Fibroblast of skin of back (primary cell): ENCODE measurements at places on chromosomes 11 and 22.
A peak's percentile ranks its signal among the peaks of the same experiment; 100 is the strongest.

GRCh38 chr11:126871792-126872191 lies 128.8 kb downstream of the KIRREL3 start:
- no peak for DNase-seq

DNA sequence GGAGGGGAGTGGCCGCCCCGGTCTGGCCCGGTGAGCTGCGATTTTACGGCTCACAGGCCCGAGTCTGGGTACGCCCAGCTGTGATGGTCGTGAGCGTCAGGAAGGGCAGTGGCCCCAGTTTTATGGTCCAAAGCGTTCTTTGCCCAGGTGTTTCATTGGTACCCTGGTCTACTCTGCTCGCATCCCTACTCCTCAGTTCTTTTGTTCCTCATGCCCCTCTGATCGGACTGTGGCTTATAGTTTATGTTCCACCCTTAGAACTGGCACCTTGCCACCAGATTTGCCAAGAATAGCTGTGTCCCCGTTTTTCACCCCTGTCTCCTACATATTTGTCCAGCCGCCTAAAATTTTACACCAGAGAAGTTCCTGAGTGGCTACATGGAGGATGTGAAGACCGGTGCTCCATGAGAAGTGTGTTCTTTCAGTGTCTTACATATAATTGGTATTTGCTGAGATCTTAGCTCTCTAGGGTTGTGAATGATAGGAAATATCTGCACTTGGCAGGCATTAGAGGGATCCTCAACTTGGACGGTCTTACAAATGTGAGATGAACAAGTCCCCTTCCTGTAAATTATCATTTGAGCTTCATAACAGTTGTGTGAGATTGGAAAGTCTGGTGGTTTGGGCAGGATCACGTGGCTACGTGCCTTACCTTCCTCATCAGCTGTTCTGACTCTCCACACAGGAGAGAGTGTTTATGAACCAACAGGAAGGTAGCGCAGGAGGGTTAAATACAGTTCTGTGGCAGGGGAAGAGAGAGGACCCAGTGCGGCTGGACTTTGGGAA lies 1.1 kb downstream of the PANX1 start:
- peak; percentile 34 for DNase-seq

DNA sequence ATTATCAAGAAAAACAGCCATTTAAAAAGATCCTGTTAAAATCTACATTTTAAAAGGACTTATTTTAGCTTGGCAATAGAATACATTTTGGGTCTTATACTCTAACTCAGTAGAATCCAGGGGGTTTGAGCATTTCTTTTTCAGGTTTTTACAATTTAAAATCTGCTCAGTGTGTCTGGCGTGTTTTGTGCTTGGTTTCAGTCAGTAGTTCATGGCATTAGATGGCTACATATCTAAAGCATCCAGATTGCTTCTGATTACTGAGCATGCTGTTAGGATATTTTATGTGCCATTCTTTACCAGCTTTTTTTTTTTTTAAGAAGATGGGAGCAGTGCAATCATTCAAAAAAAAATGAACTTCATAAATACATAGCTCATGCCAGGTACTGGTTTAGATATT lies 566.1 kb upstream of the LARGE1 start:
- DNase-seq = no peak

DNA sequence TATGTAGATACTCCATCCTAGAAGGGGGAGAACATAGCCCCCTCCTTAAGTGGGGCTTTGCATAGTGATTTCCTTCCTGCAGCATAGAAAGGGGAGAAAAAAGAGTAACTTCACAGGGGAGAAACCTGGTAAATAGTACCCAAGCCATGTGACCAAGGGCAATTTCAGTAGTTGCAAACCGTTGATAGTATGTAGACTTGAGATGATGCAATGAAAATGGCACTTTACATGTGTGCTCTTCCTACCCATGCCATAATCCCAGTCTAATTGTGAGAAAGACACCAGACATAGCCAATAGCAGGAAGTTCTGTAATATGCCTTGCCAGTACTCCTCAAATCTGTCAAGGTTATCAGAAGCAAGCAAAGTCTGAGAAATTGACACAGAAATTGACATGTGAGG lies 104.1 kb downstream of the NCAM1 start:
- no peak for DNase-seq

GRCh38 chr11:123020968-123021367 lies 39.3 kb upstream of the BSX start:
- peak; percentile 50 for DNase-seq

DNA sequence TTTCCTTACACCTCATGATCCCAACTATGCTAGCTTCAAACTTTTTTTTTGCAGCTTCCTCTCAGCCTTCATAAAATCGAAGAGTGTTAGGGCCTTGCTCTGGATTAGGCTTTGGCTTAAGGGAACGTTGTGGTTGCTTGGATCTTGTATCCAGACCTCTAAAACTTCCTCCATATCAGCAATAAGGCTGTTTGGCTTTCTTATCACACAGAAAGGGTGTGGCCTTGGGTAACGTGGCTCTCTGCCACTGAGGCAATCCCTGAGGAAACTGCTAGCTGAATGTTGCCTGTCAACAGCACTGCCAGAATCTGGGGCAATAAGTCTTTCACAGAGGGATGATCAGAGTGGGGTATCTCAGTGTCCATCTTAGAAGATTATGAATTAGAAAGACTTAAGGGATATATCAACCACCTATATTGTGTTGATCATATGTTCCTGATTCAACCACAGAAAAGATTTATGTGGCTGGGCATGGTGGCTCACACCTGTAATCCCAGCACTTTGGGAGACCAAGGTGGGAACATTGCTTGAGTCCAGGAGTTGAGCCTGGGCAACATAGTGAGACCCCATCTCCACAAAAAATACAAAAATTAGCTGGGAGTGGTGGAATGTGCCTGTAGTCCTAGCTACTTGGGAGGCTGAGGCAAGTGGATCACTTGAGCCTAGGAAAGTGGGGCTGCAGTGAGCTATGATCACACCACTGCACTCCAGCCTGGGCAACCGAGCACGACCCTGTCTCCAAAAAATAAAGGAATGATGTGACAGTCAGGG lies 12.5 kb upstream of the CUL5 start:
- no peak for DNase-seq

GRCh38 chr11:119977561-119977860 lies 160.4 kb downstream of the TRIM29 start:
- DNase-seq = no peak

GRCh38 chr11:116688202-116688540 lies 84.6 kb downstream of the BUD13 start:
- DNase-seq = no peak

DNA sequence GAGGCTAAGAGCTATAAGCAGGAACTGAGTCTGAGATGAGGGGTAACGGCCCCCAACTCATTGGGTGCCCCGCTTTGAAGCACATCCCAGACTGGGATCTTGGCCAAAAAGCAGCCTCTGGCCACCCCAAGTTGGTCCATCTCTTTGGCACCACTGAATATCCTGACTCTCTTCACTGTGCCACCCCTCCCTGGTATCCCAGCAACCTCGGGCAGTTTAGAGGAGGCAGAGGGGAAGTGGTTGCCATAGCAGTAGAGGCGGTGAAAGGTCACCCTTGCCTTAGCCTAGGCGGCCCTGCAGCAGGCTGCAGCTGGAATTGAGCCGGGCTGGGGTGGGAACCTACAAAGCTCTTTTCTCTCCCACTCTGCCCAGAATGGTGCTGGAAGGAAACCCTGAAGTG lies 1.1 kb downstream of the PELI3 start:
- DNase-seq = no peak

DNA sequence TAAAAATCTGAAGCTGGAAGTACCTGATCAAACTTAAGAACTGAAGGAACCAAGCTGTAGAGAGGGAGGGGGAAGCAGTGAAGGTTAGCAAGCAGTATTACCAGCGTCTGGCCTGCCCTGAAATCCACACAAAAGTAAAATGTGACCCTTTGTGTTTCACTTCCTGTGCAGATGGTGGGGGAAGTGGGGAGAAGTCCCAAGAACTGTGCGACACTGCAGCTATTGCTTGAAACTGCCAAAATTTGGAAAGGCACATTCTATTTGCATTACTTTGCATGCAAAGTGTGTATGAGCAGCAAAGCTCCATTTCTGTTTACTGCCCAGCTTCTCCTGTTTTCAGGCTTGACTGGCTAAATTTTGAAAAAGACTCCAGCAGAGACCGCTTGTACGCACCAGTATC lies 72.1 kb upstream of the BMAL1 start:
- no peak for DNase-seq

GRCh38 chr22:39384750-39385480 lies 14.7 kb upstream of the TAB1 start:
- peak; percentile 36 for DNase-seq

DNA sequence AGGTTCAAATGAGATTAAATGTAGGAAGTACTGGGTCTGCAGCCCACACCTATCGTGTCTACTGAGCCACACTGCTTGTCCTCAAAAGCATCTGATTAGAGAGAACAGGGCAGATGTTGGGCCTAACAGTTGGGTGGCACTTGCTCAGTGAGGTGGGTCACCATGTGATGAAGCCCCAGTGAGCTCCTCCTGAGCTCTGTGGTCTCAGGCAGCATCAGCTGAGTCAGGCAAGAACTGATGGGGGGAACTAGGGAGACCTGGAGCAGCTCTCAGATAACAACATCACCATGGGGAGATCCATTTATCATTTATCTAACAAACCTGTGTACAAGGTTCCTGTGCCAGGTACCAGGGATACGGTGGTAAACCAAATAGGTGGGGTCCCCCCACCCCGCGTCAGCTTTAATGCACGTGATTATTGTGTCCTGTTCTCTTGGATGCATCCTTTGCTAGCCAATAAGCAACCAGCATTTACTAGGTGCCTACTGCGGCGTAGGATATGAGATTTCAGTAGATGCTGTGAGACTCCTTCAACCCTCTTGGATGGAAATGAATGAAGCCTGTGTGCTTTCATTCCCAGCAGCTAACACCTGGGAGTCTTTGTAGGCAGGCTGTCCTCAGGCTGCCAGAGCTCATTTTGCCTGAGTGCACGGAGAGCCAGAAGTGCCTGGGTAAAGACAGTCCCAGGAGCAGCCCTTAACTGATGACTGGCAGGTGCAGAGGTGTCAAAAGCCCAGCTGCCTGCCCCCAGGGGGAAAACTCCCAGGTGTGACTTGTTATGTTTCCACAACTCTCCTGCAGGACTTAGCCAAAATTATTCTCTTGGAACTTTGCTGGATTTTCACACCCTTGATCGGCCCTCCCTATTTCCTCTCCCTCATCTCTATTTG lies 73.6 kb upstream of the NARS2 start:
- no peak for DNase-seq

DNA sequence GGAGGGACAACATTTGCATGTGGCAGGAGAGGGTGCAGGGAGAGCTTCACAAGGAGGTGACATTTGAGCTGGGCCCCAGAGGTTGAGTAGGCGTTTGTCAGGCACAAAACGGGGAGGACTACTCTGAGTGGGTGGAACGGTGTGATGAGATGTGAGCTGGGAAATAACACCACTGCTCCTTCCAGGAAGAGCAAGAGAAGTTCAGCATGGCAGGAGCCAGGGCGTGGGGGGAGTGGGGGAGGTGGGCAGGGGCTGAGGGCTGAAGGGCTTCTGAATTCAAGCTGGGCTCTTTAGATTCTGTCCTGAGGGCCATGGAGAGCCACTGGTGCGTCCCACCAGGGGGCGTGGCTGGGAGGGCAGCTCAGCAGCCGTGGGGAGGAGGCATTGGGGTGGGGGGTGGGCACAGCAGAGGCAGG lies 54.2 kb downstream of the OTOG start:
- DNase-seq = no peak

DNA sequence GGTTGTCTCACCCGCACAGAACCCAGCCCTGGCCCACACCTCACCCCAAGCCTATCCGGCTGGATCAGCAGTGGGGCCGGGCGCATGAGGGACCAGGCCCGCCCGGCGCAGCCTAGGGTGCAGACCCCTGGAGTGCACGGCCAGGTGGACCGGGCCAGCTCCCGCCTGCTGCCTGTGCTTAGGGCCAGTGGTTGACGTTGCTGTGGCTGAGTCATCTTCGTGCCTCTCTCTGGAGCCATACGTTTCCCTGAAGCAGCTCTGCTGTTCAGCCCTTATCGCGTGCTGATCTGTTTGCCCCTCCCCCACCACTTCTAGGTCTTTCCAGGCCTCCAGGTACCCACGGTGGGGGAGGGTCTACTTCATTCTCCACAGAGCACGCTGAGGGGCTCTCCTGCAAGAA lies 39.5 kb downstream of the CDKN1C start:
- no peak for DNase-seq

DNA sequence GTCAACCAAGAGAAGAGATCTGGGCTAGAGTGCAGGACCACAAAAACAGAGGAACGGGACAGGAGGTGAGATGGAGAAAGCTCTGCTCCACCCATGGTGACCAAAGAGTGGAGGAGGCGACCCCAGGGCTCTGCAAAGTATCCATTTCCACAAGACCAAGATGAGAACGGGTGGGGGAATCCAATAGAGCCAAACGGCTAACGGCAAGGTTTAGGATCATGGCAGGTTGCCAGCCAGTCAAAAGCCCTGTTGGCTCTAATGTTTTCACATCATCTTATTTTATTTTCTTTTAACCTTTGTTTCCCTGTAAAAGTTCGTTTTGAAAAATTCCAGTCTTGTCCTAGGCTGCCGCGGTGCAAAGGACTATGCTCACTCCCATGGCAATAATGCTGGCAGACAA lies 52.1 kb upstream of the CHST1 start:
- no peak for DNase-seq

- DNase-seq = no peak
These were observed 93.6 kb upstream of the CRYBB3 start for GRCh38 chr22:25105817-25106650.

DNA sequence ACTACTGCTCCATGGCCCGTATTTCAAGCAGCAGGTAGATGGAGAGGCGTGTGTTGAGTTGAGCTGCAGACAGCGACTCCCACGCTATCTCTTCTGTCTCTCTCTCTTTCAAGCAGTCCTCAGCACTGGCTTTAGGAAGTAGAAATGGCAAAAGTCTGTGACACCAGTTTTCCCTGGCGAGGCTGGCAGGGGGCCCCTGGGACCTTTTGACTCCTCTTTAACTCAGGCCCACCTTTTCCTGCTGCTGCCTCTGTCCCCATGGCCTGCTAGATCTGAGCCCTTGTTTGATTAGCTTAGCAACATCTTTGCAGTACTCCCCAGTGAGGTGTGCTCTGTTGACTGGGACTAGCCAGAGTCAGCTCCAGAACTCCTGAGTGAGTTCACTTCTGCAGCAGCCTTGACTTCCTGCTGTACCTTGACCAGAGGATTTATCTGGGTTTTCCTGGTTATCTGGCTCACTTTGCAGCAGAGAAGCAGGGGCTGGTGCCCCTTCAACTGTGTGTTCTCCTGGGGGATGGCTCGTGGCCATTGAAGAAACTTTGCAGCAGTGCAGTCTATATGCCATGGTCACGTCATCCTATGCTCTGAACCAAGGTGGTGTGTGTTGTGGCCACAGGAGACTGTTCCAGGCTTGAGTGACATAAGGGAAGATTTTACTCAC lies 183.9 kb downstream of the DBX1 start:
- no peak for DNase-seq

GRCh38 chr11:66328302-66329144 lies 7.7 kb downstream of the RIN1 start:
- peak; percentile 82 for DNase-seq

- DNase-seq = no peak
These were observed 56.3 kb upstream of the PHOX2A start for GRCh38 chr11:72300268-72300667.

DNA sequence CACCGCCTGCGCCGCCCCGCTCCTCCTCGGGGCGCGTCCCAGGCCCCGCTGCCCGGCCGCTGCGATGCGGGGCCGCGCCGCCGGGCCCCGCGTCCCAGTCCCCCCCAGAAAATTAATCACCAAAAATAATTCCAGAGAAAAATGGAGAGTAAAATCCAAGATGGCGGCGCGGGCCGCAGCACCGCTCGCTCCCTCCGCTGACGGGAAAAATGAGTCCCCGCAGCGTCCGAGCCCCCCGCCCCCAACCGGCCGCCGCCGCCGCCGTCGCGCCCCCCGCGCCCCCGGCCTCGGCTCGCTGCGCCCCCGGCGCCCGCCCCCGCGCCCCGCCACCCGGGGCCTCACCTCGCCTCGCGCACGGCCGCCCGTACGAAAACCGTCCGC lies at the start of gene KMT5B:
Gene KMT5B, minus strand, starts transcription at position 162 of the 381 bp plus-strand sequence. CDS start 23,220 bp downstream, outside the sequence.
- DNase-seq = no peak

GRCh38 chr22:23146478-23147205 lies 1.4 kb downstream of the RAB36 start:
- DNase-seq = peak; percentile 7
